ENCODE measurements at places on chromosomes 4 and X.

DNA sequence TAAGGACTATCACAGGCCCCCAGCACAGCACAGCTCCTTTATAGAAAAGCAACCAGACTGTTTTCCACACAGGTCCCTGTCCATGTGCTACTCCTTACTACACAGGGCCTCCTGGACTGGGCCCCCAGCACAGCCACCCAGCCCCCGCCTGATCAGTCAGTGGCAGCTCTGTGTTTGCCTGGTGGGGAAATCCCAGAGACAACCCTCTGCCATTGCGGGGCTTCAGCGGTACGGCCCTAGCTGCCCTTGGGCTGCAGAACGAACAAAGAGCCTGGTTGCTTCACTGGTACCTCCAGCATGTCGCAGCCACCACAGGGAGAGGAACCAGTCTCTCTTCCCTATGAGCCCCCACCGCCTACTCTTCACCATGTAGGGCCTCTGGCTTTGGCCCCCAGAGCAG, 30.7 kb downstream of the CBR4 start:
- no peak for DNase-seq

GRCh38 chrX:139826065-139827044, 106.5 kb downstream of the ATP11C start:
- DNase-seq = no peak

DNA sequence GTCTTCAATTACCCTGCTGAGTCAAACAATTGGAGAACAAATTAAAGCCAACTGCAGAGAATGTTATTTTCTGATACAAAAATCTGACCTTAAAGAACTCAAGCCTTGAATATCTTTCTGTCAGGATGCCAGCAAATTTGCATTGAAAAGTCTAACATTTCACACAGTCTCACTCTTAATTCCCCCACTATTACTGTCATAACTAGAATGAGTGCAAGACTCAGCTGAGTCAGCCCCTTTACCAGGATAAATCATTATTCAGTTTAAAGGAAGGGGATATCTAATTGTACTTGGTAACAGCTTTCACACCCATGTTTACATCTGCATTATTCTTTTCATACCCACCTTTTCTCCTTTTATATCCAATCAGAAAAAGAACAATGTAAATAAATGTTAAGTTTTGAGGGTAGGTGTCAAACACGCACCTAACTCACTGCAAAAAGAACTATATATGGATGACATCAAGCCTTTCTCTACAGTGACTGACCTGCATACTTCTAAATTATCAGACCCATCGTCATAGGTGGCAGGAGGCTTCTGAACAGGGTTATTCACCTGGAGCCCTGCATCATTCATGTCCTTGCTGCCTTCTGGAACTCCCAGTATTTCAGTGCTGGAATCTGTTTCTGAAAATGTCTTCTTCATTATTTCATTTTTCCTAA, 117.4 kb downstream of the TMA16 start:
- DNase-seq = no peak

- DNase-seq = no peak
These were observed 18.0 kb downstream of the CLNK start for GRCh38 chr4:10666616-10667015.

DNA sequence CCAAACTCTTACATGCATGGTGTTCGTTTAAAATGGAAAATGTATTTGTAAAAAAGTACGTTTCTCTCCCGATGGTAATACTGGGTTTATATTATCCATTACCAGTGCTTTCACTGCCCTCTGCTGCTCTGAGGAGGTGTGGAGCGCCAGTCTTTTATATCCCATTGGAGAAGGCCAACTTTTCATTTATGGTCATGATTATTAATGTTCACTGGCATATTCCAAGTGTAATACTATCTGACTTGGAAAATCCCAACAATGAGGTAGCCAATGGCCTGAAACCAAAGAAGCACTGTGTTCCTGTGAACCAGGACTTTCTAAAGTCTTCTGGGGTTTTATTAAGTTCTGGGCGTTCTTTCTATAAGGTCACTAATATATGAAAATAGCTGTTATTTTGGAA, 80.7 kb downstream of the SYNPO2 start:
- DNase-seq = no peak

GRCh38 chr4:62096881-62097280, 896.8 kb downstream of the ADGRL3 start:
- no peak for DNase-seq

DNA sequence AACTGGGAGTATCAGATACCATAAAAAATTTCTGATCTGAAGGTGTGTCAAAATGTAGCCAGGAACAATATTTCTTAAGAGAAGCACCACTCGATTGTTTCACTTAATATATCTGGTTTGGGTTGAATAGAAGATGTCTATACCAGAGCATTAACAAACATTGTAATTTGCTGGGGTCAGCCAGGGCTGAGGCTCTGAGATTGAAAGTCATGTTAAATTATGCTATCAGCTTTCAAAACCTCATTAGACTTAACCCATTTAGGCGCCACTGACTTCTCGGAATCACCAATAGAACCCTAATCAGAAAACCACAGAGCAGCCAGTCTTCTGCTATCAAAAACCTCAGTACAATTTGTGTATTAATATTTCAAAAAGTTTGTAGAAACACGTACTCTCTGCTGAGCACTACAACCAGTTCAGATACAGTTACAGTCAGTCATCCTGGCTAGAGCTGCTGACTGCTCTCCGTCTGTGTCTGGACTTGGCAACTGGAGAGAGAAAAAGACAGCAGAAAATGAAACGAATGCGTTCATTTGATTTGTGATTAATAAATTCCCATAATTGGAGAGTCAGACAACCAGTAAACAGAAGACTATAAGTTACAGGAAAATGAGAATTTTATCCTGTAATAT, 848.6 kb upstream of the PABPC4L start:
- no peak for DNase-seq

DNA sequence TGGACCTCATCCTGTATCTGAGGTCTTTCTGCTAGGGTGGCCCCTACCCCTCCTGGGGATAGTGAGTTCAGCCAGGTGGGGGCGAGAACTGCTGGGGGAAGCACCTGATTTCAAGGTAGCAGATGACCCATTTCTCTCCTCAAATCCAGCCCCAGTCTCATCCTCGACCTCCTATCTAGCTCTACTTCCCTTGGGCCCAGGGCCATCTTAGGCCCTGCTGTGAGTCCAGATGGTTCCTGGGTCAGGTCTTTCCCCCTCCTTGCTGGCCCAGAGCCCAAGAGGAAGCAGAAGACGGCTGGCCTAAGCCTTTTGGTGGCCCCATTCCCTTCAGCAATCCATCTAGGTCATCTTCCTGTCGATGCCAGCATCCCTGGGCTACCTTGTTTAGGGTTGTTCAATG, 3.3 kb downstream of the CDK16 start:
- DNase-seq = no peak

DNA sequence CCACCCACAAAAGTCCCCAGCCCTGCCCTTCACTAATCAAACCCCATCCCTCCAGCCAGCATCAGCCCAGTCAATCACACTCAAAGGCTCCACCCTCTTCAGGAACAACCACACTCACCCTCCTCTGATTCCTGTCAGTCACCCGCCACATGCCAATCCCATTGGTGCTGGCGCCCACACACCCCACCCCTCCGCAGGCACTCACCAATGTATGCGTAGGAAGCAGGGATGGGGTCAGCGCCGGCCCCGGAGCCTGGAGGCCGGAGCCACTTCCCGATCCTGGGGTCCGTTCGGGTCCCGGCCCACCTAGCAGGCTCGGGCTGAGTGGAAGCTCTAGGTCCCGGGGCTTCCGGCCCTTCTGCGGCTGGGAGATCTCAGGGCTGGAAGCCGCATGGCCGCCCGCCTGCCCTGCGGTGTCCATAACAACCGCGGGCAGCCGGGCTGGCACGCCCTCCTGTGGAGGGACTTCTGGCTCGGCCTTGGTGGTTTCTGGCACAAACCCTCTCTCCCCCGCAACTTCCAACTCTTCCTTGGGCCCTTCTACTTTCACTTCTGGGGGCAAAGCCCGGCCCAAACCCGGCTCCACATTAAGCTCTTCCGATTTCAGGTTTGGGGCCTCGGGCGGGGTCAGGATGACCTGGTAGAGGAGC, 7.9 kb upstream of the CFP start:
- DNase-seq = no peak

GRCh38 chrX:100363896-100364295, 46.2 kb downstream of the PCDH19 start:
- DNase-seq = no peak

DNA sequence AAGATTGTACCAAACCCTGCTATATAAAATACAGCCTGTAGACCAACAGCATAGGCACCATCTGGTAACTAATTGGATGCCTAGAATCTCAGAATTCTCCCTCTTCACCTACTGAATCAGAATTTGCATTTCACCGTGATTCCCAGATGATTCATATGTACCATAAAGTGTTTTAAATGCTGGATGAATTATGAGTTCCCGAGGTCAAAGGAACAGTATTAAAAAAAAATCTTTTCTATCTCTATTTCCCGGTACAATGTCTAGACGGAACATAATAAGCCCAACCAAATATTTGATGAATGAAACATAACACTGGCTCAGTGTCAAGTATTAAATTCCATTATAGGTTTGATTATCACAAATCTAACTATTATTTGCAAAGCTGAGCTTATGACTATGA, 280.0 kb downstream of the ANKRD50 start:
- DNase-seq = no peak

DNA sequence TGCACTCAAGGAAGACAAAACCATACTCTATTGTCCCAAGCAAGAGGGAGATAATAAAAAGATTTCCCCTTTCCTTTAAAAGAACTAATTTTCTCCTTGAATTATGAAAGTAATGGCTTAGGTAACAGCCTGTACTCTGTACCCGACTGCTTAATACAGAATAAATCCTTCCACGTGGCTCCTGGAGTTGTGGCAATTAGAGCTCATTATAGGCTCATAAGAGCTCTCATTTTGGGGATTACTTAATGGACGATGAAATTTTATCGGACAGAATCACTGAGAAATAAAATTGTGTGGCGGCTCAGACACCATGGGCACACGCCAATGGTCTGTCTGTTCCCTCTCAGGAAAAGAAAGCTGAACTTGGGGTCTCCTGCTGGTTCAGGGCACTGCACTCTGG, 2.8 kb upstream of the GSX2 start:
- DNase-seq = no peak

DNA sequence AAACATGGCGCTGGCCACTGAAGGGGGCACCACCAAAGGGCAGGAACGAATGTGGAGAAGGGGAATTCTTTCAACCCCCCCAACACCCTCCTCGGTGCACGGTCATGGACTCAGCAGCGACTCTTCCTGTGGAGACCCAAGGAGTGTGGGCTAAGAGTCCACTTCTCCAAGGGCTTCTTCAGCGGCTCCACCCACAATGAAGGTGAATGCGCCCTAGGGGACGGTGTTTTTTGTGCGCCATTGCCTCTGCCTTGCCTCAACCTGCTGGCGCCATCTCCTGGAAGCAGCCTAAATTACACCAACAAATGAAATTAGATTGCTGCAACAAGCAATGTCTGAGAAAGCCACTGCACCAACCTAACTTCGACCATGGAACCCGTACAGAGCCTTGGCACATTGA, 169.2 kb upstream of the MAGEB18 start:
- DNase-seq = no peak

GRCh38 chrX:119237562-119237942, 1.5 kb downstream of the PGRMC1 start:
- no peak for DNase-seq

DNA sequence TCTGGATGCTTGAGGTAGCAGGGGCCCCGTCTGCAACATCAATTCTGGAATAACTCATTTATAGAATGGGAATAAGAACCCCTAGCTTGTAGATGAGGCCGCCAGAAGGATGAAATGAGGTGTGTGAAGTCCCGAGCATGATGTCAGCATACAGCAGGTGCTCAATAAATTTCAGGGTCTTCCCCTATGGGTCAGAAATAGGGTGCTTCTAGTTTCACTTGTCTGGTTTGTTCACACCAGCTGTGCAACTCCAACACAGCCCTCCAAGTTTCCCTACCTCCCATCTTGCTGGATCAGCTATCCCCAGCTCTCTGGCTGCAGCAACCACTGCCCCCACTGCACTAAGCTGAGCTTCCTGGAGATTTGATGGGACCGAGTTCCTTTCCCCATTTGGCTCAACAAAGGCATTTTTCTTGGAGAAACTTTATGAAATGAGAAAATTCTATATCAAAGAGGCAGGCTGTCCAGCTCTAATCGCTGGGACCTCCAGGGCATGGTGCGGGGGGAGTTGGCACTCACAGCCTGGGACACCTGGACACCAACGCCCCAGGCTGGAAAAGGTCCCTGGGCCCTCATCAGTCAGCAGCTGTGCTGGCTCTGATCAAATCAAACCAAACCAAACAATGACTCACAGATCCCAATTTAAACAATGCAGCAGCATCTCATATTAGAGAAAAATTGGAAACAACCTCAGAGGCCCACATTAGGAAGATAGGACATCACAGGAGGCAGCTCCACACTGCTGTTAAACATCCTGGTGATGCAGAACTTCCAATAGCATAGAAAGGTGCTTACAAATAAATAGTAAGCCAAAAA, 13.3 kb downstream of the SLC2A9 start:
- no peak for DNase-seq

- DNase-seq = no peak
These were observed 34.9 kb downstream of the ELOVL6 start for GRCh38 chr4:110163327-110164069.

GRCh38 chr4:79050541-79050880, 111.3 kb upstream of the PAQR3 start:
- no peak for DNase-seq

GRCh38 chrX:16222151-16222550, 54.9 kb downstream of the MAGEB17 start:
- DNase-seq = no peak

DNA sequence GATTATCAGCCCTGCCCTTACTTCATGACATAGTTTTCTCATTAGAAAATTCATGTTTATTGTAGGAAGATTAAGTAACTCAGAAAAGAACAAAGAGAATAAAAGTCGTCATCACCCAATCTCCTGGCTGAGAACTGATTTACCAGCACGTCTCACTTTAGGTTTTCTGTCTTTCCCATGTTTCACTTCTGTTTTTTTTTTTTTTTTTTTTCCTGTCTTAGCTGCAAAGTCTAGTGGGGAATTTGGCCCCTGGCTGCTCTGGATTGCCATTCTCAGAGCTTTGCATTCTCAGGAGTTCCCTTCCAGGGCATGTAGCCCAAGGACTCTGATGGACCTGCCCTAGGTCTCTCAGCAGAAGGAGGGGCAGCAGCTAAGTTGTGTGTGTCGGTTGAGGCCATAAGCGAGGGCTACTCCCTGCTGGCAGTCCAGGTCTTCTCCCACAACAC, 57.8 kb downstream of the TMEM131L start:
- no peak for DNase-seq

GRCh38 chrX:40147126-40147952, 49.6 kb upstream of the BCOR start:
- no peak for DNase-seq

DNA sequence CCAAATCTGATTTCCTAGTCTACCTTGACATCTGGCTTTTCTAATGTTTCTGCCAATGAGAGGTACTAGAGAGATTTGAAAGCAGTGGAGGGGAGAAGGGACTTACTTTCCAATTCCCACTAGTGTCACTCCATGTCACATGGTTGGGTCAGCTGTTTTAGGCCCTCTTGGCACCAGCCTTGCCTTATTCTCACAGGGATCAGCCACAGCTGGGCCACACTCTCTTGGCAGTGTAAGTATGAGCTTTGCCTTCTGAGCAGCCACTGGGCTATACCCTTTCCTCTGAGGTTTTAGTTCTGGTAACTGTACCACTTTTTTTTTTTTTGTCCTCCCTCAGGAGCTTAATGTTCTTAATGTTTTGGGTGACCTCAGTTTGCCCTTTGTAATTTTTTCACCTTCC, 10.2 kb upstream of the ADH1C start:
- no peak for DNase-seq
